GM23248 (cell line): ENCODE measurements at places on chromosomes 12 and 14. TPM values are rescaled to one million over a fixed set of nuclear protein-coding genes. Genes with fewer than 3 reads are reported as not detected.

The PMCH gene
- not detected in 2 replicates for total RNA-seq

DNA sequence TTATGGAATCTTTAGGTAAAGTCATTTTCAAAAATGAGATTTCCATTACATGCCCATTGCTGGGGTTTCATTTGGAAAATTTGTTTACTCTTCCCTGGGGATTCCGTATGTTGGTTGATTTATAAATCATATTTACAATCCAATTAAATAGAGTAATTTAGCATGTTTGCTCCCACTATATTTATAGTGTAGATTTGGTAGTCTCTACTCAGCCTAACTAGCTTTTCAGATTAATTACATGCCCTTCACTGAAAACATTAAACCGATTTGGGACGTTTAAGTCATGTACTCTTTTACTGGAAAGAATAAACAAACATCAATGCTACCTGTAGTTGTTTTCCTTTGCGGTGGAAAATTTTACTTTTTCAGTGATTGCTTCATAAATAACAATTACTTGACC is 10.4 kb downstream of the PAX9 start:
- DNase-seq, result no peak
- H3K27ac ChIP-seq, result no peak overlapping the region
- H3K27me3 ChIP-seq, result peaks cover 8% of the 10 kb centered on the region
- H3K36me3 ChIP-seq, result no peaks in the 10 kb centered on the region
- no peak overlapping the region for H3K4me3 ChIP-seq
- no peaks in the 10 kb centered on the region for H3K4me1 ChIP-seq

DNA sequence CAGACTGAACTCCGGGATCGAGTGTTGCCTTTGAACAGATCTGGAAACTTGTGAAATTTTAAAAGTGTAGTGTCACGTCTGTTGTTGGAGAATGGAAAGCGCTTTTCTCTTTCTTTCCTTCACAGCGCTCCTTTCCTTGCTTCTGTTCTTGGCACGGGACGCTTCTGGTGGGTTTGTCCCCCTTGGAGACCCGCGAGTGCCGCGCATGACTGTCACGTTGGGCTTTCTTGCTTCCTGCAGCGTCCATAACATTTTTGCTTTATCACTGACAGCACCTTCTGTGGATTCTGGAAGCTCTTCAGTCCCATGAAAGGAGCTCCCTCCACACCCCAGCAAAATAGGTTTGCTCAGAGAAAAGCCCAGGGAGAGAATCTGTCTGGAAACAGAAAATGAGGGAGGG is 193.0 kb upstream of the TMEM132C start:
- no peaks in the 10 kb centered on the region for H3K36me3 ChIP-seq
- H3K27me3 ChIP-seq, result peaks cover 9% of the 10 kb centered on the region; the same call in 1 of the 2 replicates
- H3K4me1 ChIP-seq, result peaks cover 4% of the 10 kb centered on the region; the same call in 1 of the 2 replicates

GRCh38 chr14:52272375-52272774 is 4.9 kb downstream of the PTGDR start:
- H3K27ac ChIP-seq, result no peak overlapping the region
- H3K4me1 ChIP-seq, result peaks cover 6% of the 10 kb centered on the region; the same call in 1 of the 2 replicates
- no peaks in the 10 kb centered on the region for H3K36me3 ChIP-seq
- DNase-seq, result peak; percentile 73
- peaks cover 18% of the 10 kb centered on the region for H3K27me3 ChIP-seq
- H3K4me3 ChIP-seq, result no peak overlapping the region

DNA sequence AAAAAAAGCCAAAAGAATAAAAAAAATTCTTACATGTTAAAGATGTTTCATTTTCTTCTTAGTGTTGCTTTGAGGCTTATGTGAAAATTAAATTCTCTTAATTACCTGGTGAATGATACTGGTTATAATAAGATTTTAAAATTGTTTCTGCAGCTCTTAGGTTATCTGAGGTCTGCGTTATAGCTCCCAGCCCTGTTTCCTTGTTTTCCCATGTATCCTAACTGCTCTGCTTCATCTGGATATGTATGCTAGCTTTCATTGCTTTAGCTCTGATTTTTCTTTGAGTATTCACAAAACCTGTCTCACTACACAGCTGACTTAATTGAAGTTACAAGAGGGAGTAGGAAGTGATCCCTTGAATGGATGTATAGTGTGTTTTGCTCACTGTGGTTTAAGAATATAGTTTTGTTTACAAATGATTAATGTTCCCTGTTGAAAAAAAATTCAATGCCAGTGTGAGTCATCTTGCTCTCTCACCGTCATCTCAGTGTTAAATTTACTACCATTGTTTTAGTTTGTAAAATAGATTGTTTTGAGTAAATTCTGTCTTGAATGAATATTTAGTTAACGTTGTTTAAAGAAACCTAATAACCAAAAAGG is 26.8 kb downstream of the CPSF6 start:
- no peak overlapping the region for H3K4me3 ChIP-seq
- H3K27me3 ChIP-seq, result no peaks in the 10 kb centered on the region
- peaks cover 11% of the 10 kb centered on the region for H3K4me1 ChIP-seq
- peaks cover 75% of the 10 kb centered on the region for H3K36me3 ChIP-seq
- peak overlapping the region; percentile 11; the same call in 1 of the 2 replicates for H3K27ac ChIP-seq

GRCh38 chr12:23099604-23100003 is 474.6 kb downstream of the ETNK1 start:
- no peak for DNase-seq
- H3K27me3 ChIP-seq, result no peaks in the 10 kb centered on the region
- H3K4me1 ChIP-seq, result no peaks in the 10 kb centered on the region
- H3K36me3 ChIP-seq, result no peaks in the 10 kb centered on the region
- H3K27ac ChIP-seq, result no peak overlapping the region

DNA sequence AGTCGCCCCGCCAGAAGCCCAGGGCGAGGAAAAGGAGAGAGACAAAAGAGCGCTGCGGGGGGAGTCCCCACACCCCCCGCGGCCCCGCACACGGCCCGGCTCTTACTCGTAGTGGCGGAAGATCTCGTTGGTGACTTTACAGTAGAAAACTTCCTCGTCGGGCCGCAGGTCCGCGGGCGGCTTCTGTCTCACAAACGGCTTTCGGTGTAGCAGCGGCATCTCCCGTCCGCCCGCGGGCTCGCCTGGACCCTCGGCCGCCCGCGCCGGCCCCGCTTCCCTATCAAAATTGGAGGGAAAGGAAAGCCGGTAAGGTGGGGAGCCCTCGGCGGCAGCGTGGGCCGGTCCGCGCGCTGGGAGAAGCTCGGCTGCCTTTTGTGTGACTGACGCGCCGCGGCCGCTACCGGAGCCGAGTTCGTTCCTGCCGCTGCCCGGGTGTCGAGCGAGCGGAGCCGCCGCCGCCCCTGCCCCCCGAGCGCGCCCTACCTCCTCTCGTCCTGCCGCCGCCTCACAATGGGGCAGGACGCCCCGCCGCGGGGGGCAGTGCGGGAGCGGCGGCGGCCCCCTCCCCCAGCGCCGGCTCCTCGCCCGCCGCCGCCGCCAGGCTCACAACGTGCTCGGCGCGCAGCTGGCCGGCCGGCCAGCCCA is 652 bp downstream of the BAZ1A start:
- no peaks in the 10 kb centered on the region for H3K36me3 ChIP-seq
- peak; percentile 79 for DNase-seq
- peak overlapping the region; percentile 97 for H3K27ac ChIP-seq
- H3K27me3 ChIP-seq, result no peaks in the 10 kb centered on the region
- peak overlapping the region; percentile 96 for H3K4me3 ChIP-seq
- peaks cover 15% of the 10 kb centered on the region for H3K4me1 ChIP-seq

The STXBP6 gene
- 13.9 and 14.4 TPM in 2 replicates for total RNA-seq

The SYNDIG1L gene
- total RNA-seq, result not detected in 2 replicates
